ENCODE measurements at places on chromosomes 12 and 14.

GRCh38 chr14:59583755-59584154 is 7.1 kb upstream of the CCDC175 start:
- H3K27me3 ChIP-seq, result no peaks in the 10 kb centered on the region
- H3K4me1 ChIP-seq, result no peaks in the 10 kb centered on the region
- no peak overlapping the region for H3K27ac ChIP-seq
- H3K36me3 ChIP-seq, result no peaks in the 10 kb centered on the region
- DNase-seq, result no peak

DNA sequence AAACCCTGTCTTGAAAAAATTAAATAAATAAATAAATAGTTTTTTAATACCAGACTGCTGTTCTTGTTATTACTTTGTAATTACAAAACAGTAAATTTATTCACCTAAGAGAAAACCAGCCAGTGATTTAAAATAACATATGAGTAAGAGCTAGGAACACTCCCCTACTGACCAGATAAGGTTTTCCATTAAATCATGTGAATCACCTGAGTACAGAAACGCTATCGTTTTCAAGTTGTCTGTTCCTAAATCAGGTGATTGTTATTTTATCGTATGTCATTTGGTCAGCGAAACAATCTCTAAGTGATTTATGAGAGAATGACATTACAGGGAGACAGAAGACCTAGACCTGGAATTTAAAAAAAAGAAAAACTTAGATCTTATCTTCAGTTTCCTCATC is 47.3 kb downstream of the RPS29 start:
- no peaks in the 10 kb centered on the region for H3K4me1 ChIP-seq
- no peak for DNase-seq
- no peaks in the 10 kb centered on the region for H3K36me3 ChIP-seq
- H3K27me3 ChIP-seq, result no peaks in the 10 kb centered on the region
- H3K27ac ChIP-seq, result no peak overlapping the region
- no peak overlapping the region for H3K4me3 ChIP-seq

GRCh38 chr14:89912667-89913211 is 41.8 kb downstream of the EFCAB11 start:
- H3K27me3 ChIP-seq, result no peaks in the 10 kb centered on the region
- no peaks in the 10 kb centered on the region for H3K36me3 ChIP-seq
- no peaks in the 10 kb centered on the region for H3K4me1 ChIP-seq
- no peak for DNase-seq
- H3K4me3 ChIP-seq, result no peak overlapping the region
- no peak overlapping the region for H3K27ac ChIP-seq

DNA sequence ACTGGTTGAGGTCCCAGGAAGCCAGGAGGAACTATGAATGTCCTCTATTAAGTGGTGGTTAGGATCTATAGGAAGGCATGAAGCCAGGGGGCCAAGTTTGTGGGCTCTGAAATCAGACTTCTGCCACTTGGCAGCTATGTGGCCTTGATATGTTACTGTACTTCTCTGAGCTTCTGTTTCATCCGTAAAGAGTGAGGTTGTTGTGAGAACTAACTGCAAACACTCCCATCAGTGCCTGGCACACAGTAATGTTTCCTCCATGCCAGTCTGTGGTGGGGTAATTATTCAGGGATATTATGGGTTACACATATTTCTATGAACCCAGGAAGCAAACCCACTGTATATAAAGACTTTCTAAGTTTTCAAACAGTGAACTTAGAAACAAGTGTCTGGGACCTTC is 57.4 kb downstream of the PLXNC1 start:
- H3K4me1 ChIP-seq, result no peaks in the 10 kb centered on the region
- no peak overlapping the region for H3K4me3 ChIP-seq
- no peaks in the 10 kb centered on the region for H3K27me3 ChIP-seq
- no peak overlapping the region for H3K27ac ChIP-seq
- H3K36me3 ChIP-seq, result no peaks in the 10 kb centered on the region

DNA sequence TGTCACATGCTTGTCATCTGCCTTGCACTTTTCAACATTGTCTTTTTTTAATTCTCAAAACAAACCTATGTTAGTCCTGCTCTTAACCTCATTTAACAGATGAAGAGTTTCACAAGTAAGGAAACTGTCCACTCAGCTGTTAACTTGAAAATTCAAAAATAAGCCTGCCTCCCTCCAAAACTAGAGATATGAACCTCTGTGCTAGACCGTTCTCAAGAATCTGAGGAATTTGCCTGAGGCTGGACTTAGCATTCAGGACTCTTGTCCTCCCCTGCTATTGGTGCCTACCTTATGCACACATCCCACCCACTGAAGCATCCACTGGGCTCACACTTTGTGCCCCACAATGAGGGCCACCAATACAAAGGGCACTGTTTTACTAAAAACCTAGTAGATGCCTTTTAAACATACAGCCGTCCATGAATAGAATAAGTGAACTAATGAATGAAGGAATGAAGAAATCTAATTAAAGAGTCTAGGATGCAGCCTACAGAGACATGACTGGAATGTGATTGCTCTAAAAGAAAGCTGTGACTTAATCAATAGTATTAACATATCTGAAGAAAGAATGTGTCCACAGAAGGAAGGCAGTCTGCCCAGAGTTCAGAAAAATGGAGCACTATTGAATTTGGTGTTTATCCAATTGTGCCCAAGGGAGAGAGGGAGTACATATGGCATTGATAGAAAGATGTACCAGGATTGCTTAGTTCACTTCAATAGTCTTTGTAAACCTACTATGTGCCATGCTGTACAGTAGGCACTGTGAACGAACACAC is 238.5 kb downstream of the SPTSSA start:
- H3K4me3 ChIP-seq, result no peak overlapping the region
- no peaks in the 10 kb centered on the region for H3K27me3 ChIP-seq
- no peaks in the 10 kb centered on the region for H3K36me3 ChIP-seq
- H3K27ac ChIP-seq, result no peak overlapping the region

GRCh38 chr14:58732387-58732786 is 94.6 kb downstream of the DACT1 start:
- H3K4me1 ChIP-seq, result no peaks in the 10 kb centered on the region
- DNase-seq, result no peak
- no peaks in the 10 kb centered on the region for H3K27me3 ChIP-seq
- H3K27ac ChIP-seq, result no peak overlapping the region

DNA sequence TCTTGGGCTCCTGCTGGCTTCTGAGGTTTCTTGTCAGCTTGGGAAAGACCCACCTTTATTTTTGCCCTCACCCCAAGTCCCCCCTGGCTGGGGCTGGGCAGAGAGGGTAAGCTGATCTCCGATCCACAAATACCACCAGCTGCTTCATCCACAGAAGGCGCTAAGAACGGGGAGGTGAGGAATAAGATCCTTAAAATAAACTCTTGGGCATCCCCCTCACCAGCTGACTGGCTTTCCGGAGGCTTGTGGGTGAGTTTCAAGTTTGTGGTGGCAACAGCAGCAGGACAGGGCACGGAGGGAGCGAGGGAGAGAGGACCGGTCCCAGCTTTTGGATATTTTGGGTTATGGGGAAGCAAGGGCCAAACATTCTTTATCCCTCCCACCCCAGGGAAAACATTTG is 20.8 kb upstream of the HSPB8 start:
- peaks cover 5% of the 10 kb centered on the region for H3K27me3 ChIP-seq
- no peak for DNase-seq
- H3K4me1 ChIP-seq, result no peaks in the 10 kb centered on the region
- H3K27ac ChIP-seq, result no peak overlapping the region
- H3K4me3 ChIP-seq, result no peak overlapping the region

GRCh38 chr12:74963304-74963703 is 246.3 kb downstream of the KCNC2 start:
- H3K27me3 ChIP-seq, result no peaks in the 10 kb centered on the region
- H3K4me3 ChIP-seq, result no peak overlapping the region
